ENCODE measurements at places on chromosomes 5 and 9.

DNA sequence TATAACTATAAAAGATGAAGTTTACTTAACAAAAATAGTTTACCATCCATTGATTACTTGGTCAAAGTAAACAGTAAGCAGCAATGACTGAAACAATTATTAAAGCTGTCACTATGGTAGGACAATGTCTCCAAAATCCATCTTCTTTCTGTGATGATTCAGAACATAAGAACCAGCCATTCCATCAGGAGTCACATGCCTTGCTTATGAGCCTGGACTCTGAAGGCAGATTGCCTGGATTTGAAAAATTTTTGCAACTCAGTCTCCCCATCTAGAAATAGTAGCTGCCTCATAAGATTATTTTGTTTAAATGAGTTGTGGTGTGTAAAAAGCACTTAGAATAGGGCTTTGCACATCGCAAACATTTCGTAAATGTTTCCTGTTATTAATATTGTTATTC is 136.2 kb downstream of the LIFR start:
- no peak for DNase-seq

DNA sequence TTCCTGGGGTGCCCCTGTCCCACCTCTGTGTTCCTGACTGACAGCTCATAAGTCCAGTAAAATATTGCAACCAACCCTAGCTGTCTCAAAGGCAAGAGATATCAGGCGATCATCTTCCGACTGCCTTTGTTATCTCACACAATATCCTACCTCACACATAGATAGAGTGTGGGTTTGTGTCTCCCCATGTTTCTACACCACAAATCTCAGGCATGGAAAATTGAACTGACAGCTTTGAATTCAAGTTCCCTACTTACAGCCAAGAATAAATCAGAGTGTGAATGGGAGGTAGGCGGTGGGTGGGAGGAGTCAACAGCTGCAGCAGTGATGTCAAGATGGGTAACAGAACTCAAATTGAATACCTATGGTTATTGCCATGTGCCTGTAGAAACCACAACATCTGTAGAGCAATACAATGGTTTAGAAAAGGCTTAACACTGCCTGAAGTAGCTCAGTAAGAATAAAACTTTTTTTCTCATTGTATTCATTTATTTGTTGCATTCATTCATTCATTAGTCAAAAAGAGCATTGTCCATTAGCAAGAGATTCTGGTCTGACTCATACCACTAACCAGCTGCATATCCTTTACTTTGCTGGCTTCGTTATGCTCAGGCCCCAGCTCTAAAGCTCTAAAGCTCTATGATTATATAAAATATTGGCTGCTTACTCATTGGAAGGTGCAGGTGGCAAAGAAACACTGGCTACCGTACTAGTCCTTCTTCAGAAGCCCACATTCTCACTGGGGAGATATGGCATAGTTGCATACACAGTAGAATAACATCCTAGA is 108.2 kb upstream of the DMAC1 start:
- no peak for DNase-seq

DNA sequence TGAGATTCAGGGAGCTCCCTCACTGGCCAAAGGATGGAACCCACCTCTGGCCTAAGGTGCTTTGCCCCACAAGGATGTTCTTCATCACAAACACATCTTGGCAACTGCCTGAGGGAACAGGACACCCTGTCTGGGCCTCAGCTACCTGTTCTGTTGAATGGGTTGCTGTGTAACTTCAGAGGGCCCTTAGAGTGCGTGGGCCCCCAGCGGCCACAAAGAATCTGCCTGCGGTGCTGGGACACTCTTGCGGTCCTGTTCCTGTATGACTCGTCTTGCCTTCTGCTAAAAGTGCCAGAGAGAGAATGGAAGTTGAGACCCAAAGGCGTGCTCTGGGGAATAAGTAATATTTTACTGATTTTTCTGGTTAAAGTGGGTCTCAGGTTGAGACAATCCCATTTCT is 14.1 kb upstream of the RPL26L1 start:
- DNase-seq = no peak

GRCh38 chr5:855771-856530 is 5.2 kb upstream of the ZDHHC11 start:
- no peak for DNase-seq

GRCh38 chr5:68875351-68875750 is 218.5 kb upstream of the SLC30A5 start:
- no peak for DNase-seq

GRCh38 chr9:36292641-36293040 is 34.4 kb upstream of the GNE start:
- DNase-seq = no peak

- no peak for DNase-seq
Measured at GRCh38 chr5:73198833-73199592, 26.0 kb downstream of the TMEM174 start.

GRCh38 chr5:109910874-109911273 is 221.1 kb downstream of the MAN2A1 start:
- no peak for DNase-seq

- DNase-seq = no peak
Measured at GRCh38 chr9:106467865-106468164, 395.2 kb upstream of the ZNF462 start.

DNA sequence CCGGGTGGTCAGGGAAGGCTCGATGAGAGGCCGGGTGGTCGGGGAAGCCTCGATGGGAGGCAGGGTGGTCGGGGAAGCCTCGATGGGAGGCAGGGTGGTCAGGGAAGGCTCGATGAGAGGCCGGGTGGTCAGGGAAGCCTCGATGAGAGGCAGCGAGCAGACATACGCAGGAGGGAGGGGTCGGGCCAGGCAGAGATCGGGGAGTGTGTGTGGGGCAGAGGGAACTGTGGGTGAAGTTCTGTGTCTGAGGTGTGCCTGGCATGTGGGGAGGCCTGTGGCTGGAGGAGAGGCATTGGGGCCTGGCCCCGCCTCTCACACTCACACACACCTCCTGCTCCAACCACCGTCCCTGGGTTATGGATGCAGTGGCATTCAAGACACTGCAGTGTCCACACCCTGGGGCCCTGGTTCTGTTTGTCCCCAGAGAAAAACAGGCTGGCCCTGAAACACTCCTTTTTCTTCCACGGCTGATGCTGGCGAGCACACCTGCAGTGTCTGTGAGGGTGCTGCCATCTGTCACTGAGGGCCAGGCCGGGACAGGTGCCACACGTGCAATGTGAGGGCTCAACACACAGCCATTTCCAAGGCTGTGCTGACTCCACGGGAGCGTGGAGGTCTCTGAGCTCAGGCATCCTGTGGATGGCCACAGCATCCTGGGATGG is 6.5 kb upstream of the PLEKHG4B start:
- DNase-seq = no peak

GRCh38 chr9:131811405-131811804 is 71.5 kb upstream of the RAPGEF1 start:
- no peak for DNase-seq

GRCh38 chr9:26768145-26768544 is 124.5 kb downstream of the CAAP1 start:
- DNase-seq = no peak

DNA sequence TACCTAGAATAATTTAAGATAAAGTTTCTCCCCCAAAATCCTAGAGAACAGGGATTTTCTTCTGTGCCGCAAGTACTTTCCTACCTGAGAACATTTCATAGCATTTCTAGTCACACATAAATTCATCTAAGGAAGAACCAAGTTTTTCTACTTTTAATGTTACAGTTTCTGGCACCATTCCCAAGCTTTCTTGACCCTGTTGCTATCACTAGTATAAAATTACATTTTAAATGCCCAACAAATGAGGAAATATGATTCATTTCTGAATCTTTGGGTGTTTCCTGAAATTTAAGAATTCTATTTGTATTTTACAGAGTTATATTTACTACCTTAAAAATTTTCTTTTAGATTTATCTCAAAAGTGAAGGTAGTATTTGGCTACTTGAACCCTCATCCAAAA is 137.8 kb downstream of the LPAR1 start:
- no peak for DNase-seq

DNA sequence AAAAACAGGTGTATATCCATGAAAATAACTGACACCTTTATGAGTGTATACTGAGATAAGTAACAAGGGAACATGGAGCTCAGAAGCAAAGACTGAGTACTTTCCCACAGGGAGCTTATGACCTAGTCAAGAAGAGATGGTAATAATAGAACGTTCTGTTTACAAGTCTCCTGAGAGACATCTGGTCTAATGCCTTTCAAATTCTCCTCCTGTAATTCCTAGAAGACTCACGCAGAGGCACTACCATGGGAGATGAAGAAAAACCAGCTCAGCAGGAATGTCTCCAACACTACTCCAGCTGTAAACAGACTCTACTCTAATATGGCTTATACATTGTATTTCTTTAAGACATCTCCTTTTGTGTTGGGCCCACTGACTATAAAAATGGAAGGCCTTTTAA is 503.6 kb upstream of the TUSC1 start:
- DNase-seq = no peak

DNA sequence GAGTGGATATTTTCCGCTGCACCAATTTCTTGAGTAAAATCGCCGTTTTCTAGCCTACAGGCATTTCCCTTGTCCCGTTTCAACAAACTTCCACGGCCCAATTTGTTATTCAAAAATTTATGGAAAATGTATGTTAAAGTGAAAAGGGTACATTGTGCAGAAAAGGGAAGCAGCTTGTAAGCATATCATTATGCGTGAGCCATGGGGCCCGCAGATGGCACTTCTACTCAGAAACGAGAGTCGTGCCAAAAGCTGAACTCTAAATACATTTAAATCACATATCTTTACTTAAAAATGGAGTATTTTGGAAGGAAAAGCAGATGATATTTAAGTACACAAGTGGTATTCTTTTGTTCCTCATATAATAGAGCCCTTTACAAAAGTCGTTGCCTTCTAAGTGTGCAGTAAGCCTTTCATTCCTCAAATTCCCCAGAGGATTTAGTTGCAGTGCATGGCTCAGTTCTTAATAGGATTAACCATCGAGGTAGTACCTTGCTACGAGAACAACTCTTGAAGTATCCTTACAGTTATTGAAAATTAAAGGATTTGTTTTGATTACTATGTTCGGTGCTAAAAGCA is 1227.2 kb upstream of the WWC1 start:
- no peak for DNase-seq

GRCh38 chr9:120186276-120186675 is 393.7 kb downstream of the CDK5RAP2 start:
- no peak for DNase-seq

DNA sequence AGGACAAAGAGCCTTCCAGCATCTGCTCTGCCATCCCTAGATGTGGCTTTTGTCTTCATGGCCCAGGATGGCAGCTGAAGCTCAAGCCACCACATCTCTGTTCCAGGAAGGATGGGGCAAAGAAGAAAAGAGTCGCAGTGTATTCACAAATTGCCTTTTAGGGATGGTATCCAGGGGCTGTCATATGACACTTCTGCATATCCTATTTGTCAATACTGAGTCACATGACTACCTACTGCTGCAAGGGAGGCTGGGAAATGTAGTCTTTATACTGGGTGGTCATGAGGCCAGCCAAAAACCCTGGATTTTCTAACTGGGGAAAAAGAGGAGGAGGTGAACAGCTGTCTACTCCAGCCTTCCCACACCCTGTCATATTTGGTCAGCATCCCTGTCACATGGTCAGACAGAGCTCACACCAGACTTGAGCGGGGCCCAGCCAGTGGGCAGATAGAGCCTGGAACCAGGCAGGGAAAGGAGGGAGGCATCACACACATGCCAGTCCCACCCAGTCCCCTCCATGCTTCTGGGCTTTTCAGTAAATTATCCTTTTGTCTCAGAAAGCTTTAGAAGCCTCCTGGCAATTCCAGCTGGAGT is 52.0 kb downstream of the OLFM1 start:
- DNase-seq = no peak

- no peak for DNase-seq
Measured at GRCh38 chr5:148875205-148875875, 48.9 kb downstream of the ADRB2 start.

- no peak for DNase-seq
Measured at GRCh38 chr5:67643536-67643935, 446.9 kb upstream of the CD180 start.

DNA sequence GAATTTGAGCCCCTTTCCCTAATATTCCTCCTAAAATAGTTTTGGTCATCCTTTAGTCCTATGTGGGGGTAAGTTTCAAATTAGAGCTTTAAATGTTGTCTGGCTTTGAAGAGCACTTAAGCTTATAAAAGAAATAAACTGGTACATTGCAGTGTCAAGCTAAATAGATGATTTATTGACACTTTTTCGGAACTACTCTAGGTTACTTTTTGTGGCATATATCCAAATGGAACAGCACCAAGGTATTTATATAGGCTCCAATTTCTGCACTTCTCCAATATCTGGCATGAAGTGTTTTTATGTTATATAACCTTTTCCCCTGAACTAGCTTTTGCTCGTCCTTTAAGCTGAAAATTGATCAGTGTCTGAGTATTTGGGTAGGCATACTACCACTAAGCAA is 402.5 kb downstream of the NFIB start:
- DNase-seq = no peak

GRCh38 chr5:172855597-172856292 is 21.7 kb downstream of the ERGIC1 start:
- DNase-seq = no peak

DNA sequence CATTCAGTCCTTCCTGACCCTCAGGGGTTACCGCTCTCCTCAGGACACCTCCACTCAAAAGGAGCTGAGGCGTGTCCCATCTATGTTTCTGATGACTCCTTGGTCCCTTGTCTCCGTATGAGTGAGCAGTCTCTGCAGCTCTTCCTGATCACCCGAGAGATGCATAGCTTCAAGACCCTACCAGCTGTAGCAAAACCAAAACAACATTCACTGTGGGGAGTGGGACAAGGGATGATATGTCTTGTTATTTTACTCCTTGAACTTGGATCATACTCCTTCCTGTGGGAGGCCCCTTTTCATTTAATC is 14.4 kb downstream of the GLDC start:
- no peak for DNase-seq

DNA sequence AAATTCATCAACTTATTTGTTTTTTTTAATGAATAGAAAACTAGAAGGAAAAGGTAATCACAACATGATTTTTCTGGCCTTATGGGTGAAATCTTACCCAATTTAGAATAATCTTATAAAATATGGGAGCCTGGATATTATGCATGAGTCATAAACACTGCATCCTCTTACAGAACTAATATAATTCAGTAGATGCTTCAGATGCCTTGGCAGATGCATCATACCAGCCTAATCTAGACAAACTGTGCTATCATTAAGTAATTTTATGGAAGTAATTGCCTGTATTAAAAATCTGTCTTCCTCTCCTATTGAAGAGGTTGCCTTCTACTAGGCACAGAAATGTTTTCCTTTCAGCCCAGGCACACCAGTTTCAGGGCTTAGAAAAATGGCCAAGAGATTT is 2384.6 kb upstream of the WWC1 start:
- DNase-seq = no peak

DNA sequence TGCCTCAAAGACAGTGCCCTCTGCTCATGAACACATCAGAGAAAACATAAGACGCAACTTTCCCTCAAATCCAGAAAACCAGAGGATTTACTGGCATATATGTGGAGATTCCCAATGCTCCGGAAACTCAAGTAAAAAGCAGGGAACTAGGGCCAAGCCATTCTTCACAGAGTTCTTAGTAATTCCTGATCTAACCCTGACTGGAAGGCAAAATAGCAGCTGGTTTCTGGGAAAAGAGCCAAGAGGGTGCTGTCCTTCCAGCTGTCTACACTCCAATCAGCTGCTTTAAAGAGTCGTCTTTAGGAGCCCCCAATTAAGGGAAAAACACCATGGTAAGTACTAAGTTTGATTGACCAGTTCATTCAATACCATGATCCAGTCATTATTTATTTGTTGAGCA is 49.6 kb downstream of the GNA14 start:
- DNase-seq = no peak

GRCh38 chr9:6911901-6912638 is 154.3 kb downstream of the KDM4C start:
- no peak for DNase-seq

GRCh38 chr5:90169078-90169477 is 240.5 kb downstream of the CETN3 start:
- no peak for DNase-seq

GRCh38 chr9:95081998-95082397 is 235.5 kb downstream of the FANCC start:
- DNase-seq = no peak
